ENCODE measurements at places on chromosomes 2 and 18.

DNA sequence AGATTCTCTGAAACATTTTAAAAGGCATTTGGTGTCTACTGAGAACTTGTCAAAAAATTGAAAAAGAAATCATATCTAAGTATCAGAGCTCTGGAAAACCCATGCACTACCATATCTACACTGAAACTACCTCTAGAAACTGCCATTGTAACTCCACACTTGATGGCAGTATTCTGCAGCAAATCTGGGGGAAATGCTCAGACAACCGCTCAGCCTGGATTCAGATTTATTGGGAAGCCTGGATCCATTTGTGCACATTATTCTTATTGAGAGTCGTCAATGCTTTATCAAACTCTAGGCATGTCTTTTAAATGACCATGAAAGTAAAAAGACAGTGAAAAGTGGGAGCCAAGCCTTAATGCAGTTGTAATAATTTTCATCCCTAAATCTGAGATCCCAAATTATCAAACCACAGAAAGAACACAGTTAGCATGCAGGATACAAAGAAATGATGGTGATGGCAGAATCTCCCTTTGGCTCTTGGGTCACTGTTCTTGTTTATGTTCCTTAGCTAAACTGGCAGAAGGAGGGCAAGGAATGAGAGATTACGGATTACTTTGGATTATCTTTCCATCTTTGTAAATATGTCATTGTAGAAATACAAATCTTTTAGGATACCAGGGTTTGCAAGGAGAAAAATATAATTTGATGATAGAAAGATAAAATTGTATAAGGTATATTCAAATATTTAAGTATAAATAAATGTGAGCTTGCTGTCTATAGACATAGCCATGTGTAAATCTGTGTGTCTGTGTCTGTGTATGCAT lies 512.1 kb upstream of the SYT4 start:
- DNase-seq = no peak

GRCh38 chr2:127415593-127416505 lies 2.4 kb upstream of the PROC start:
- DNase-seq = peak; percentile 47

DNA sequence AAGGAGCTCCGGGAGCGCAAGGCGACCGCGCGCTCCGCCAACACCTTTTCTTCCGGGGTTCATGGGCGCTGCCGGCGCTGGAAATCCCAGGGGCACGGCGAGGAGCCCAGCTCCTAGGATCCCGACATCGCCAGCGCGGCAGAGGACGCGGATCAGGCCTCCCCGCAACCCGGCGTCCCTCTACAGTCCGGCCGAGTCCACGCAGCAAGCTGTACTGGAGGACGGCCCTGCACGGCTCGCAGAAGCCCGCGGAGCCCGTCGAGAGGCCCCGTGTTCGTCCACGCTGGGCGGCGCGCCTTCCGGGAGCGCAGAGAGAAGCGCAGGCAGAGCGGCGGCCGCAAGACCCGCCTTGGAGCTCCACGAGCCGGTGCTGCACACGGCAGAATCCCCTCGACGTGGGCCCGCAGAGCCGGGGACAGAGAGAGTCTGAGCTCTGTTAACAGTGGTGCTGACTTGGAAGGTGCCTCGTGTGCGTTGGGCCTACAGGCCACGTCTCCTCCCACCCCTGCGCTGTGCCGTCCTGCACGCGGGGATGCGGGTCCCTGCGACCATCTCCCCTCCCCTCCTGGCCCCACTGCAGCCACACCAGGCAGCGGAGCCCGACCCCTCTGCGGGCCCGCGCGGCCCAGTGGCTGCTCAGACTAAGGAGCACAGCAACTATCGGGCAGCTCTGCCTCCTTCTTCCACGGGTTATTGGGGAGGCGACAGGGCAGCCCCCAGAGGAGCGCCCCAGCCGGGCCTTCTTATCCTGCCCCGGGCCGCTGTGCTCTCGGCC lies 28.1 kb upstream of the PTPN2 start:
- DNase-seq = no peak

GRCh38 chr2:47401789-47402554 lies 984 bp upstream of the MSH2 start:
- DNase-seq = no peak

GRCh38 chr2:88754585-88755320 lies 63.3 kb downstream of the RPIA start:
- DNase-seq = peak; percentile 29

All from hematopoietic multipotent progenitor cell treated with erythropoietin and hydrocortisone succinate and interleukin-3 and kit ligand, for 8 days (in vitro differentiated cells).